ENCODE measurements at places on chromosomes 1 and 21.

DNA sequence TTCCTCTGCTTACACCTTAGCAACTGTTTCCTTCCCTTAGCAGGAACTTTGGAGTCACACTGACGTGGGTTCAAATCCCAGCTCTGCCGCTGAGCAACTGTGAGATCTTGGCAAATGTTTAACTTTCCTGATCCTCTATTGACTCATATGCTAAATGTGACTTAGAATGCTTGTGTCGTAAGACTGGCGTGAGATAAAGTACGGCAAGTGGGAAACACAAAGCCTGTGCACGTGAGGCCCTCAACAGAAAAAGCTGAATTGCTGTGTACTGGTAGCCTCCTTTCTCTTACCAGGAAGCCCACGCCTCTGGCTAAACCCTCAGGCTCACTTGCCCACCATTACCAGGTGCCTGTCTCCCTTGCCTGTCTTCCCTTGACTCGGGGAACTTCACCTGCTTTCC lies 135.4 kb upstream of the TNR start:
- DNase-seq, result no peak

- no peak for DNase-seq
Measured at GRCh38 chr1:187883356-187883755, 1054.6 kb downstream of the PLA2G4A start.

GRCh38 chr1:197144570-197145325 lies 1.7 kb downstream of the ASPM start:
- DNase-seq, result peak; percentile 29

DNA sequence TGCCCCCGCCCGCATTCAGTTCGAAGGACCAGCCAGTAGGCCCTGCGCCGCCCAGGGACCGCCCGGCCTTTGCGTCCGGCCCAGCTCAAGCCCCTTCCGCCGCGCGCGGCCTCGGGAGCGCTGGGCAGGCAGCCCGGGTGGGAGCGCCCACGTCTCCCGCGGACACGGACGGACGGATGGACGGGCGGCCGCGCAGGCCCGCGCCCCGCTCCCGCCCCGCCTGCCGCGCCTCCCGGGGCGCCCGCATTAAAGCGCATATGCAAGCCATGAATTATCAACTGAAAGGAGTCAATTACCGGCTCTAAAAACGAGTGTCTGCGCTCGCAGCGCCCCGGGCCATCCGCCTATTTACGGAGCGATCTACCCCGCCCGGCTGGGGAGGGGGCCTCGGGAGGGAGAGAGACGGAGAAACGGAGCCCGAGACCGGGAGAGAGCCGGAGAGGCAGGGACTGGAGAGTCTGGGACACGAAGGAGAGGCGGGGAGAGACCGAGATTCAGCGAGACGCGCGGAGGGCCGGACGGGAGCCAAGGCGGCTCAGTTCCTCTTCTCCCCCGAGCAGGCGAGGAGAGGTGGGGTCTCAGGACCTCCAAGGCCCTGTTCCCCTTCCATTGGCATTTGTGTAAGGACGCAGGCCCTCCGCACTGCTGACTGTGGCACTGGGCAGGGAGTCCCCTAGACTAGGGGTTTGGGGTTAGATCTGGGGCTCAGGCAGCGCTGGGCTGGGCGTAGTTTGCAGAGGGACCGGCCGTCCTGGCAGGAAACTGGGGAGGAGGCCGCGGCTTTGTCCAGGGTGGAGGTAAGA lies 41.3 kb upstream of the DMBX1 start:
- no peak for DNase-seq

DNA sequence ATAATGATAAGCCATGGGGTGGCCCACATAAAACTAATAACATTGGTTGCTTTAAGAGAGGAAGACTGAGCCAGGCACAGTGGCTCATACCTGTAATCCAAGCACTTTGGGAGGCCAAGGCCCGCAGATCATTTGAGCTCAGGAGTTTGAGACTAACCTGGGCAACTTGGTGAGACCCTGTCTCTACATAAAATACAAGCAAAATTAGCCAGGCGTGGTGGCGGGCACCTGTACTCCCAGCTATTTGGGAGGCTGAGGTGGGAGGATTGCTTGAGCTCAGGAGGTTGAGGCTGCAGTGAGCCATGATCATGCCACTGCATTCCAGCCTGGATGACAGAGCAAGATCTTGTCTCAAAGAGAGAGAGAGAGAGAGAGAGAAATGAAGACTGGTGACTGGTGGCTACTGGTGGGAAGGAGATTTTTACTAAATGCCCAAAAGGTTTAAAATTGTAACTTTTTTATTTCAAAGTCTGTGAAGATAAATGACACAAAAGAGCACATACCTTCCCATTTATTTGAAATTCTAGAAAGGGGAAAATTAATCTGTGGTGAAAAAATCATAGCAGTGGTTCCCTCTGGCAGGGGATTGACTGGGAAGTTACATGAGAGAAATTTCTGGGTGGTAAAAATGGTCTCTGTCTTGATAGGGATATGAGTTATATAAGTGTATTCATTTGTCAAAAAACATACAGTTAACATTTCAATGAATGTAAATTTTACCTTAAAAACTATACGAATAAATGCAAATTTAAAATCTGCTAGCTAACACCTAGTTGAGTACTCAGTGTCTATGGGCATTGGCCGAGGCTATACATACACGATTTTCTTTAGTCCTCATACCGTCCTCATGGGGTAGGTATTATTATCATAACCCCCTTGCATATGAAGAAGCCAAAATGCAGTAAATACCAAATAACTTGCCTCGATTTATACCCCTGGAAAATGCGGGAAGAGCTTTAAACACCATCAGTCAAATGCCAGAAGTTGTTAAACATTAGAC lies 2.2 kb upstream of the NBPF1 start:
- no peak for DNase-seq

DNA sequence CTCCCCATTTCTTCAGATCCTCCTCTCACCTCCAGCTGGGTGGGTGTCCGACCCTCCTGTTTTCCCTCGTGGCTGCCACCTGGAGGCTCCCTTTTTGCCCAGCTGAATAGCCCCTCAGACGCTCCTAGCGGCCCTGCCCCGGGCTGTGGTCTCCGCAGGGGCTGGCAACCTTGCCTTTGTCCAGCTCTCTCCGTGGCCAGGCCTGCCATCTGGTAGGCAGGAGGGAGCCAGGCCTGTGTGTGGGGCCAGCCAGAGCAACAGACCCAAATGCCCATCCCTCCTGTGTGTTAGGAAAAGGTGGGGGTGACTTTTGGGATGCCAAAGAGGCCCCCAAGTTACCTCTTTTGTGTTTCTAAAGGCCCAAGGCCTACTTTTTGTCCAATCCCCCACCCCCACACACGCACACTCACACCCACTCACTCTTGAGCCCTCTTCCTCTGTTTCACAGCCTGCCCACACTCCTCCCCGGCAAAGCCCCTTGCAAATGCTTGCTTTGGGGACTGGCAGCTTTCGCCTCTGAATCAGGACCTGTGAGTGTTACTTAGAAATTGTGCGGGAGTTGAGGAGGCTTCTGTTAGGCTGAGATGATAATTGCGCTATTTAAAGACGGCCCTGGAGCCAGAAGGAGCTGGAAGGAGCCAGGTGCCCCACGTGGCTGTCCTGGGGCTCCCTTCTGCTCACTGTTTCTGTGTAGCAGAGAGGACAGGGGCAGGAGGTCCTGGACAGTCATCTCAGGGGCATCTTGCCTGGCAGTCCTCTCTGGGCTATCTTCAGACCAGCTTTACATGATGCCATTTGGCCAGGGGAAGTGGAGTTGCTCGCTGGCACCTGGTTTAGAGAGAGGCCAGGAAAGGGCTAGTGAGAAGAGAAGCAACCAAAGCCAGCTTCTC lies 9.1 kb downstream of the PPFIA4 start:
- no peak for DNase-seq

DNA sequence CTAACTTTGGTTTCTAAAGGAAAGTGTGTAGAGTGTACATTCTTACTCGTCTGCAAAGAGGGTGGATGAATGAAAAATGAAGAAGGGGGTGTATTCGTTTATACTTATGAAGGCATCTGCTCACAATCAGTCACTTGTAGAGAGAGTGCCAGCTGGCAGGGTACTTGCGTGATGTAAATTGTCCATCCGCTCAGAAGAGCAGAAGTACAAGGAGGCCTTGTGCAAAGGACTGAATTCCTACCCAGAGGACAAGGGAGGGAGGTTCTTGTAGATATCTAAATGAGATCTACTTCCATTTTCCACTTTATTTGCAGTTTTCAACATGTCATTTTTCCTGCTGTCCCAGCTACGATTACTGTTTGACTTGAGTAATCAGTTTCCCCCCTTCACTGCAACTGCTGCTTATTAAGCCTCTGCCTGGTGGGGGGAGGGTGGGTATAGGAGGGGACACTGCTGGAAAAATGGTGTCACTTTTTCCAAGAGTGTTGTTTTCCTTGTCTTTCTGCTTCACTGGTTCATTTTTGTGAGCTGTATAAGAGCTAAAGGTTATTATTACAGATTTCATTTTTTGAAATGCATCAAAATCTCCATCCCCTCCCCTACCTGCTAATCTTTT lies 67.3 kb downstream of the LAMC1 start:
- DNase-seq, result no peak

DNA sequence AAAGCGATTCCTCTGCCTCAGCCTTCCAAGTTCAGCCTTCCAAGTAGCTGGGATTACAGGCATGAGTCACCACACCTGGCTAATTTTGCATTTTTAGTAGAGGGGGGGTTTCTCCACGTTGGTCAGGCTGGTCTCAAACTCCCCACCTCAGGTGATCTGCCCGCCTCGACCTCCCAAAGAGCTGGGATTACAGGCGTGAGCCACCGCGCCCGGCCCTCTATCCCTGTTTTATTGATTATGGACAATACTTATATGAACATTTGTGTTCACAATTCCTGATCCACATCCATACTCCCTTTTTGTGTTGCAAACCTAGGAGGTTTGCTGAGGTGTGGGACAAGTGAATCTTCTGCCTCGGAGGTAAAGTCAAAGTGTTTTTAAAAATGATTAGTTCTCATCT lies 245.3 kb downstream of the GREM2 start:
- DNase-seq, result no peak

DNA sequence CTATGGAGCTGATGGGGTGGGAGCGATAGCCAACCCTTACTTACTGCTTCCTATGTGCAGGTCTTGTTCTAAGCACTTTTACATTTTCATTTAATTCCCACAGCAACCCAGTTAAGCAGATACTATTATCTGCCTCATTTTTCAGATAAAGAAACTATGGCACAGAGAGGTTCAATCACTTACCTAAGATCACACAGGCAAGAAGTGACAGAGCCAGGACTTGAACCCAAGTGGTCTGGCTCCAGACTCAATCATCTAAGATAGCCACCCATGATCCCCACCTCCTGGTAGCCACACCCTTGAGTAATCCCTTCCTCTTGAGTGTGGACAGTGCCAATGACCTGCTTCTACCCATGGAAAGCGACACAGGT lies 23.2 kb upstream of the IFNAR1 start:
- no peak for DNase-seq

DNA sequence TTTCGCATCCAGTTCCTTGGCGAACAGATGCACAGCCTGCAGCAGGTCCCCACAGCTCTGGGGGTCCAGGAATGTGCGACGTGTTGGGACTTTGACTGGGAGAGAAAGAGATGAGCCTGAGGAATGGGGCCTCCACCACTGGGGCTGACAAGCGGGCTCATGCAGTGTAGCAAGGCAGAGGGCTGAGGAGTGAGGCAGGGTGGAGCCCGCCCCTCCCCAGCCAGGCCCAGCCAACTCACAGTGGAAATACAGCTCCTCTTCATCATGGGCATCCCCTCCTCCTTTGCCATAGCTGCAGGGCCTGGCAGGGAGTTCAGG lies 30.7 kb downstream of the CDCA8 start:
- DNase-seq, result no peak

DNA sequence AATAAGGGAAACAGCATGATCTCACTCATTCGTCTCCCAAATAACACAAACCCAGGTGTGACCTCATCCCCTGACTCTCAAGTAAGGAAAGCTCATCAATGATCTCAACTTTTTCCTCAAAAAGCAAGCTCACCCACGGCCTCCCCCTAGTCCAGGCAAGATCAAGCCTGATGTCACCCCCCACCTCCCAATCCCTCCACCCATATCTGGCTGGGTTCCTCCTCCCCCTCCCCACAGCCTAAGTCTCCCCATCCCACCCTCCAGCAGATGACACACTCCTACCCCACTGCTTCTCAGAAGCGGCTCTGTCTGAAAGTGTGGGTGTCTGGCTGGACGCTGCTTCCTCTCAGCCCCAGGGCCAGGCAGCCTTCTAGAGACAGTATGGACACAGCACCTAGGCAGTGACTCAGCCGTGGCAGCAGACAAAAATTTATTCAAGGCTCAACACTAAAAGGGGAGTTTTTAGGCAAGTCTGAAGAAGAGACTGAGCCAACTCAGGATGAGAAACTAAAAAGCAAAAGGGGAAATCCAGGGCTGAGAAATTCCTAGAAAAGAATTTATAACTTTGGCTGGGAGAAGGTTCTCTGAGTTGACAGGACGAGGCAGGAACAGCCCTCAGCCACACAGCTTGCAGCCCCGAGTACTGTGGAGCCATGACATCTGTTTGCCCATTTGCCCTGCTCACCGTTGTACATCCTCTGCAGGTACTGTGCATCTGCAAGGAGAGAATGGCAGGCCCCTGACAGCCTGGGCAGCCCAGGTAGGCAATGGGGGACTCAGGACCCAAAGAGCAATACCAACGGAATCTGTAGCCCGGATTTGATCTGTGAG lies 81.6 kb upstream of the LRRC8D start:
- DNase-seq, result peak; percentile 67

- no peak for DNase-seq
Measured at GRCh38 chr1:74065081-74065480, 132.9 kb downstream of the LRRIQ3 start.

DNA sequence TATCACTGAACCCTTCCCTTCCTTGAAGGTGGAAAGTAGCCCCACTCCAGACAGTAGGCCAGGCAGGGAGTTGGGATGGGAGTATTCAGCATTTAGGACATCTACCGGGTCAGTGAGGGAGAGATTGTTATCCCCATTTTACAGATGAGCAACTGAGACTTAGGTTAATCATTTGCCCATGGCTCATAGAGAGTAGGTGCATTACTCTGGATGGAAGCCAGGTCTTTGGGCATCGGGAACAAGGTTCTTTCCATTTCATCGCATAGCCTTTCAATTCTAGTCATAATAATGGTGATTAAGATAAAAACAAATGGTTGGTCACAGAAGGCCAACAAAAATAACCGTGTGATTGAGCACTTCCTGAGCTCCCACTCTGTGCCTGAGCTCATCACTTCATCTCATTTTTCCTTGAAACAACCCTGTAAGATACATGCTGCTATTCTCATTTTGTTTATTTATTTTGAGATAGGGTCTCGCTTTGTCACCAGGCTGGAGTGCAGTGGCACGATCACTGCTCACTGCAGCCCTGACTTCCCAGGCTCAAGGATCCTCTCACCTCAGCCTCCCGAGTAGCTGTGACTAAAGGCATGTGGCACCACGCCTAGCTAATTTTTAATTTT lies 64.8 kb downstream of the NAV1 start:
- no peak for DNase-seq

- no peak for DNase-seq
Measured at GRCh38 chr1:195899762-195900352, 708.4 kb downstream of the KCNT2 start.

DNA sequence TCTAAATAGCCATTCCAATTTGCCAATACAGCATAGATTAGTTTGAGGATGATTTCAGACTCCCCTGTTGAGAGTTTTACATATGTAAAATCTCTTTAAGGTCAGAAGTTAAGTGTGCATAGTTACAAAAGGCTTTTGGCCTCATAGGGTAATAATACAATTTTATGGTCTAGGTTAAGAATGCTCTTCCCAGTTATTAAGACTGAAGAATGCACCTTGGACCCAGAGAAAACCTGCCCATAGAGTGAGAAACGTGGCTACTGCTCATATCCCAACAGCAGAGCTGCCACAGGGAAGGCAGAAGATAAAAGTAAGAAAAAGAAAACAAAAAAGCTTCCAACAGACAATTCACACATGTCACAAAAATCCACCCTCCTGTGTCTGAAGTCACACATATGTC lies 255.9 kb downstream of the LMO4 start:
- DNase-seq, result no peak

All from activated CD4-positive, alpha-beta T cell treated with anti-CD3 and anti-CD28 coated beads, Interleukin-10, Interleukin-2, amounts not matched to agents 100 ng/mL and 50 ng/mL, durations not matched to agents 16 hours and 8 hours (primary cell).